Stimulated activated CD8-positive, alpha-beta memory T cell treated with anti-CD3 and anti-CD28 coated beads, Interleukin-7, amount 100 ng/mL, for 1 hour (primary cell): ENCODE measurements at places on chromosomes 16 and 17.

DNA sequence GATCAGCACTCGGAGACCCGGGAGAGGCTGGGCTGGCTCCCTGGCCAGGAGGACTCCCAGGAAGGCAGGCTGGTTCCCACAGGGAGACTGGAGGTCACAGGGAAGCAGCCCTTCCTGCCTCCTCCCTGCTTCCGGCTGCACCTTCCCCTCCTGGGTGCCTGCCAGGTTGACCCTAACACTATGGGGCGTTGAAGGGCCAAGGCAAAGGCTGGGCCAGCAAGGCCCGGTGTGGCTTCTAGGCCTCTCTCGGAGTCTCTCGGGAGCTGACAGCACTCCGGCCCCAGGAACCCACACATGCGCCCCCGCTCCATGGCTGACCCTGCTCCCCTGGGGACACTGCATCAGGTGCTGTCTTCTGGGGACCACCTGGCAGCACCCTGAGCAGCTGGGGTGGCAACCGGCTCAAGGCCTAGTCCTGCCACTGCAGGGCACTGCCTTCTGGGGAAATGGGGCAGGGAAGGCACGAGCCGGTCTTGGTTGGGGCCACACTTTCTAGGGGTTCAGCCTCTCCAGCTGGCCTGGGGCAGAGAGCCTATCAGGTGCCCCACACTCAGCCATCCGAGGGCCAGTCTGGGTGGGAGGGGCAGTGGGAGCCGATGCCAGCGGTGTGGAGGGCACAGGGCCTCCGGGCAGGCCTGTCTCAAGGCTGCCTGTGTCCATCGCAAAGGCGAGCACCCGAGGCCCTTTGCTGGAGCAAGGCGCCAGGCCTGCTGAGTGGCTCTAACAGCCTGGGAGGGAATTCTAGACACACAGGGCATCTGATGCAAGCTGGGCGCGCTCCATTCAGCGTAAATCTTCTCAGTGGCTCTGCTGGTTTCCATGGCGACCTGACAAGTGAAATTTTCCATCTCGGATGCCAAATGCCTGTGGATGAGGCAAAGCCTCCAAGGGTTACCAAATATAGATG, 5.6 kb upstream of the MTSS2 start:
- DNase-seq = no peak

DNA sequence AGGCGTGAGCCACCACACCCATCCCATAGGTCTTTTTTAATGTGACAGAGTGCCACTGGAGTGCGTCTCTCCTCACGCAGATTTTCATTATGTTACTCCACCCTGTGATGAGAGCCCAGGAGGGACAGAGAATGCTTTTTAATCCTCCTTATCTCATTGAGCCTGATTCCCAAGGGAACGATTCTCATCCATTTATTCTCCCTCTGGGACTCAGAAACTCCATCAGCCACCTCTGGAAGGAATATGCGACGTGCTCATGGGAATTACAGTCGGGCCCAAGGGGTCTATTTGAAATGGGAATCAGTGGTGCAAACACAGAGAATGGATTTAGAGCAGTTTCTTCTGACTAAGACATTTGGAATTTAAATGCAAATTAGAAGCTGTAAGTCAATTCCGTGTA, 155.9 kb upstream of the HSBP1 start:
- DNase-seq = no peak

- DNase-seq = no peak
Measured at GRCh38 chr16:22034503-22034902, 26.6 kb downstream of the MOSMO start.

DNA sequence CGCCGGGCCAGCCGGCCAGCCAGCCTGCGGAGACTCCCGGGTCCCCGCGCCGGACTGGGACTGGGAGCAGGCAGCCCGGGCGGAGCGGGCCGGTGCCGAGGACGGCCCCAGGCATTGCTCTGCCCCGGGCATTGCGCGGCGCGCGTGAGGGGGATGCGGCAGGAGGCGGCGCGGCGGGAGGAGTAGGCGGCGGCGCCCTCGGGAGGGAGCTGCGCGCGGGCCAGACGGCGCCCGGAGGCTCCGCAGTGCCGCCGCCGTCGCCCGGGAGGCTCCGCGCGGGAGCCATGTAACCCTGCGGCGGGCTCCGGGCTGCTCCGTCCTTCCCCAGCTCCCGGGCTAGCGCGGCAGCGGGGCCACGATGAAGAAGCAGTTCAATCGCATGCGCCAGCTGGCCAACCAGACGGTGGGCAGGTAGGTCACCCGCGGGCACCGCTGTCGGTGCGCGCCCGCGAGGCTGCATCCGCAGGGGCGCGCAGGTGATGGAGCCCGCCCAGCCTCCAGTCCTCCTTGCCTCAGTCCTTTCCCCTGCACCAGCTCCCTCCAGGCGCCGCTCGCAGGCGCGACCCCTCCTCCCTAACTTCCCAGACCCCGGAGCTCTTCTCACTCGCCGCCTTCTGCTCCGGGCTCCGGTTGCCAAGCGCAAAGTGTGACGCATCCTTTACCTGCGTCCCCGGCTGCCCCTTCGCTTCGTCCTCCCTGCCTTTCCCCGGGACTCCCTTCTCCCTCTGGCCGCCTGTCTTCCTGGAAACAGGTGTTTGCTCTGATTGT, at the start of gene ARHGAP44:
Gene ARHGAP44, plus strand, starts transcription at position 18 of the 768 bp plus-strand sequence. Its CDS starts 341 bp downstream, at position 359.
- DNase-seq = no peak

- no peak for DNase-seq
Measured at GRCh38 chr17:19386051-19386929, 700 bp downstream of the MFAP4 start.

- DNase-seq = no peak
Measured at GRCh38 chr16:25633549-25633948, 58.2 kb upstream of the HS3ST4 start.

GRCh38 chr17:17059301-17059890, 17.1 kb downstream of the MPRIP start:
- DNase-seq = no peak

GRCh38 chr16:54169112-54169511, 117.5 kb downstream of the IRX3 start:
- no peak for DNase-seq

GRCh38 chr17:34249478-34249877, 5.6 kb upstream of the CCL2 start:
- no peak for DNase-seq

DNA sequence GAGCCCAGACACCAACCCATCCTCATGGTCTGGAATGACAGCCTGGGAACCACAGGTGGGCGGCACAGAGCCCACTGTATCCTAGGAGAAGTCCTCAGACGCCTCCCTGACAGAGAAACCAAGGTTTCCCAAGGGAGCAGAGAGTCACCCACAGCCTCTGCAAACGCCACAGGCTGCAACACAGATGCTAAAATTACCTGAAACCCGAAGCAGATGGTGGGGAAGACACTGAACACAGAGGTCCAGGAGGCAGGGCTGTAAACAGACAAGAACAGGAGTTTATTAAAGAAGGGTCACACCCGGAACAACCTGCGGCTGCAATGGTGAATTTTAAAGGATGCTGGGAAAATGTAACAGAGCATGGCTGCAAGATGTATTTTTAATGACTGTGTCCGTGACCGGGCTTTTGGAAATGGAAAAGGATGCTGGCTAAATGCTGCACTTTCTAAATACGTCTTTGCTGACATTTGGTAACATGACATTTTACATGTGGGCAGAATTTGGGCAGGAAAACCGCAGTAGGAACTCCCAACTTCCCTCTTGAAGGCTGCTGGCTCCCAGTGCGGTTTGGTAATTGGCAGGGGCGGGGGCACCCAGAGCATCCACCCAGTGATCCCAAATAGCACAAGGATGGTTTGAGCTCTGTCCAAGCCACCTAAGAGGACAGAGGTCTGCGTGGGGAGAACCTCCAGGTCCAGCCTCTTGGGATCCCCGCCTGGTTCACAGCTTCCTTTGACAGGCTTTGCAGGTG, 13.1 kb downstream of the SLC38A8 start:
- DNase-seq = no peak

- DNase-seq = no peak
Measured at GRCh38 chr17:41771389-41772206, 14.9 kb downstream of the JUP start.

DNA sequence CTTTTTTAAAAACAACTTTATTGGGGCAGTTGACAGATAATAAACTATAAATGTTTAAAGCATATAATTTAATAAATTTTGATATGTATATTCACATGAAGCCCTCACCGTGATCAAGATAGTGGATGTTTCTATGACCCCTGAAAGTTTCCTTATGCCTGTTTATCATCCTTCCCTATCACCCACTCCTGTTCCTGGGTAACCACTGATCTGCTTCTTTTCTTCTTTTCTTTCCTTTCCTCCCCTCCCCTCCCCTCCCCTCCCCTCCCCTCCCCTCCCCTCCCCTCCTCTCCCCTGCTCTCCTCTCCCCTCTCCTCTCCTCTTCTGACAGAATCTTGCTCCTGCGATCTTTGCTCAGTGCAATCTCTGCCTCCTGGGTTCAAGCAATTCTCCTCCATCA, 193.7 kb upstream of the CDH13 start:
- no peak for DNase-seq

DNA sequence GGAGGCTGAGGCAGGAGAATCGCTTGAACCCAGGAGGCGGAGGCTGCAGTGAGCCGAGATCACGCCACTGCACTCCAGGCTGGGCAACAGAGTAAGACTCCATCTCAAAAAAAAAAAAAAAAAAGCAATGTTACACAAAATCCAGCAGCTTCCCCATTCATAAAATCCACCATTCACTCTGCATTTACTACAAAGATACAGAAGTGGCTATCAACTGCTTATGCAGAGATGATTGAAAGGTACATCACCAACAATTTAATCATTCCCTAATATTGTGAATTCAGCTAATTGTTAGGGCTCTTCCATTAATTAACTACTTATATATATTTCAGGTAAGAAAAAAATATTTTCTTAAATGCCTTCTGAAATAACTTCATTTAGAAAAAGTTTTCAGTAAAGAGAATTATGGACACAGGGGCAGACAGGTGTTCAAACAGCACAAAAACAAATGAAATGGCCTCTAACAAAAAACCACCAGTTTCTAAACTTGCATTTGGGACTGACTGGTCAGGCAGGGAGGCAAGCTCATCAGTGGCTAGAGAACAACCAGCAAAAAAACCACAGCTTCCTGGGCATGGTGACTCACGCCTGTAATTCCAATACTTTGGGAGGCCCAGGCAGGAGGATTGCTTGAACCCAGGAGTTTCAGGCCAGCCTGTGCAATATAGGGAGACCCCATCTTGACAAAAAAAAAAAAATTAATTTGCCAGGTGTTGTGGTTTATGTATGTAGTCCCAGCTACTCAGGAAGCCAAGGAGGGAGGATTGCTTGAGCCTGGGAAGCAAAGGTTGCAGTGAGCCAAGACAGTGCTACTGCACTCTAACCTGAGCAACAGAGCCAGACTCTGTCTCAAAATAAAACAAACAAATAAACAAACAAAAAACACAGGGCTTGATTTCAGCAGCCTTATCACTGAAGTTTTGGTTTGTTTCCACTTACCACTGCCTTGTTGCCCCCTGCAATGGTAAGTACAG, 26.3 kb downstream of the ERN1 start:
- no peak for DNase-seq

GRCh38 chr17:42531455-42532354, 4.3 kb upstream of the NAGLU start:
- peak; percentile 15 for DNase-seq

DNA sequence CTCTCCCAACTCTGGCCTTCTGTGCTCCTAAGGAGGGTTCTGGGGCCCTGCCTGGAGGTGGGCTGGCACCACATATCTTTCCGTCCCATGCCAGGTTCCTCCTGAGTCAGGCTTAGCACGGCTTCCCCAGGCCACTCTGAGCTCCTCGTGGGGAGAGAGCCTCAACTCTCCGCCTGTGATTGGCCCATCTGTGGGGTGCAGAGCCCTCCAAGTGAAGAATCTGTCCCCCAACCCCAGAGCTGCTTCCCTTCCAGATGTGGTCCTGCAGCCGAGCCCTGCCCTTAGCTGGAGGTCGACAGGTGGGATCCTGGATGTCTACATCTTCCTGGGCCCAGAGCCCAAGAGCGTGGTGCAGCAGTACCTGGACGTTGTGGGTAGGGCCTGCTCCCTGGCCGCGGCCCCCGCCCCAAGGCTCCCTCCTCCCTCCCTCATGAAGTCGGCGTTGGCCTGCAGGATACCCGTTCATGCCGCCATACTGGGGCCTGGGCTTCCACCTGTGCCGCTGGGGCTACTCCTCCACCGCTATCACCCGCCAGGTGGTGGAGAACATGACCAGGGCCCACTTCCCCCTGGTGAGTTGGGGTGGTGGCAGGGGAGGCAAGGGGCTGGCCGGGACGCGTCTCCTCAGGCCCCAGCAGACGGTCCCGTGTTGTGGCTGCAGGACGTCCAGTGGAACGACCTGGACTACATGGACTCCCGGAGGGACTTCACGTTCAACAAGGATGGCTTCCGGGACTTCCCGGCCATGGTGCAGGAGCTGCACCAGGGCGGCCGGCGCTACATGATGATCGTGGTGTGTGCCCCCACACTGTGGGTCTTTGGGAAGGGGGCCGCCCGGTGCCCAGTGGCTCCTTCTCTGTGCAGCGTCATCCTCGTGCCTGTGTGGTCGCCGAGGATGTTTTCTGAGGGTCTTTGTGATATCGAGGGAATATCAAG, 6.9 kb downstream of the GAA start:
- no peak for DNase-seq

DNA sequence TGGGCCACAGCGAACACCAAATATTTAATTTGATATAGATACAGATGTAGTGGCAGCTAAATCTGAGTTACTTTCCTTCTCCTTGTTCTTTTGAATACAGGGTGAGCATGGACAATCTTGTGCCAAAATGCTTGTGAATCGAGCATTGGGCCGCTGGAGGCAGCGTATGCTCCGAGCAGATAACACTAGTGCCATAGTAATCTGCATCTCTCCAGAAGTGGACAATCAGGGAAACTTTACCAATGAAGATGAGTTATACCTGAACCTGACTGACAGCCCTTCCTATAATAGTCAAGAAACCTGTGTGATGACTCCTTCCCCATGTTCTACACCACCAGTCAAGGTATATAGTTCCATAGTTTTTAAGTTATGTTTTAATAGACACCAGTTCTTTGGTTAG, 21.2 kb upstream of the BCAS3 start:
- no peak for DNase-seq

- no peak for DNase-seq
Measured at GRCh38 chr17:76437467-76438402, 15.2 kb downstream of the UBE2O start.

- no peak for DNase-seq
Measured at GRCh38 chr16:26806657-26807056, 260.1 kb upstream of the C16orf82 start.

DNA sequence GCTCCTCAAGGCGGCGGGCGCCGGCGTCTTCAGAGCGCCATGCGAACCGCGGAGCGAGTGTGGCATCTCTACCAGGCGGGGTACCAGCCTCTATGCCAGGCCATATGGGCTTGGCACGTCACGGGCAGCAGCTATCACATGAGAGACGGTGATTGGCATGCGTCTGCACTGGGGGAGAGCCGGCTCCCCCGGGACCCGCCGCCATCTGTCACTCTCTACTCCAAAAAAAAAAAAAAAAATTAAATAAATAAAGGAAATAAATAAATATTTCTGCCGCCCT, at the start of gene NEUROD2:
Gene NEUROD2, minus strand, starts transcription at position 70 of the 280 bp plus-strand sequence. CDS start 1,321 bp downstream, outside the sequence.
- DNase-seq = no peak

GRCh38 chr17:74923538-74924249, 379 bp upstream of the OTOP2 start:
- DNase-seq = peak; percentile 55

- no peak for DNase-seq
Measured at GRCh38 chr16:727291-727977, 528 bp downstream of the HAGHL start.

GRCh38 chr16:56420613-56421012, 4.7 kb downstream of the AMFR start:
- DNase-seq = no peak
